ENCODE measurements at places on chromosomes 3 and 15. TPM values are rescaled to one million over a fixed set of nuclear protein-coding genes. Genes with fewer than 3 reads are reported as not detected.

GRCh38 chr15:41836073-41836472 is 2.6 kb upstream of the PLA2G4B start:
- DNase-seq, result no peak

- DNase-seq, result no peak
Observed at GRCh38 chr15:98976500-98976899, 31.1 kb downstream of the PGPEP1L start.

- no peak for DNase-seq
Observed at GRCh38 chr15:48596841-48597240, 48.7 kb downstream of the FBN1 start.

DNA sequence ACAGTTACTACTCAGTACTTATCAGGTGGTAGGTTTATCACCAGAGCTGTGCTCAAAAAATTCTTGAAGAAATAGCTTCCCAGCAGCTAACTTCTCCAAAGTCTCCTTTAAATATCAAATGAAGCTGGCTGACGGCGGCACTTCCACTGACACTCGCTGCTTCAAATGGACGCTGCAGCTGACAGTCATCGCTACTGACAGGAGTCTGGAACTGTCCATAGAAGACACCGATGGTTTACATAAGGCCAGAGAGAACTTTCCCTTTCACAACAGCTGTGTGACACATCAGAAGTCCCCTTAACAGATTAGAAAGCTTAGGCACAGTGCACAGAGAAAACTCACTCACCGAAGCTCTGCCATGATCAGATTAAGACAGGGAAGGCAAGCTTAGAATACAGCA is 270.2 kb downstream of the SHOX2 start:
- DNase-seq, result no peak

GRCh38 chr3:186596568-186597287 is 16.1 kb upstream of the AHSG start:
- DNase-seq, result no peak

DNA sequence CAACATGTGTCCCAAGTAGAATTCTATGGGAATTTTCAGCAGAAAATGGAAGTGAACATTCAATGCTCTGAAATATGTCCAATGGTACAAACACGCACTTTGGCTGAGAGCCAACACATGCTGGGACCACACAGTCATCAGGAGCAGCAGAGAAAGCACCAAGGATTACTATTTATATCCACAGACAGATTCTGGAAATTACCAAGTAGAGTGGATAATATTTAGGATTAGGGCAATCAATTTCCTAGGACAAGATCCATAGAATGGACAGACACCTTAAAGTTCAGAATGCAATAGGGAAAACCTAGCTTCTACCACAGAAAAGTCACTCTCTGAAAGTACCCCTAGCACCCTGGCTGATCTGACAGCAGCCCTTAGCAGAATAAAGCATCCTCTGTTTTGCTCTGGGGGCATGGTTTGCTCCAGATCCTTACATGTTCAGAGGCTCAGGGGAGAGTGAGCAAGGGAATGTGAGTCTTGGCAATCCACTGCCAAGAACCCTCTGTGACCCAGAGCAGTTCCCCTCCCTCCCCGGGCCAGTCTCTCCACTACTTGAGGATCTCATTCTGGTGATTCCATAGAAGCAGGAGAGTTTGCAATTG is 206.0 kb upstream of the WNT5A start:
- DNase-seq, result no peak

Gene BOC
- 5.5 TPM for total RNA-seq

GRCh38 chr15:71237456-71238188 is 122.4 kb downstream of the THSD4 start:
- DNase-seq, result peak; percentile 89

Gene FBXO40
- 228 TPM for total RNA-seq

GRCh38 chr3:131803113-131803512 is 231.7 kb downstream of the CPNE4 start:
- DNase-seq, result no peak

Gene FGF12
- total RNA-seq, result 450 TPM

- DNase-seq, result no peak
Observed at GRCh38 chr3:13665582-13666226, 116.8 kb downstream of the FBLN2 start.

DNA sequence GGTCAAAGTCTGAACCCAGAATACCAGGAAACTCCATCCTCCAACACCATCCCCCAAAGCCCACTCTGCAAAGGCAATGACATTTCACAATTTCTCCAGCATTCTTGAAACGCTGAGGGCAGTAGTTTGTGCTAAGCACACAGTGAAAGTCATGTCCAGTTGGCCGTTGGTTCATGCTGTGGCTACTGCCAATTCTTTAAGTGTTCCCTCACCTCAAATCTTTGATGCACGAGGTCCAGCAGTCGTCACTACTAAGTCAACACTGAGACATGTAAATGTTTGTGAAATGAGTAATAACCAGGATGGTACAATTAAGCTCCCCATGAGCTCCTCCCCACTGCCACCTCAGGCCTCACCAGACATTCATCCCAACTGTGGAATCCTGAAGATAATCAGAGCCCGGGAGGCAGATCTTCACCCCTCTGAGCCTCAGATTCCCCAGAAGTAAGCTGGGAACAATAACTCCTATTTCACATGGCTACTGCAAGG is 7.0 kb downstream of the SUCLG2 start:
- no peak for DNase-seq

GRCh38 chr15:64355348-64355943 is 527 bp downstream of the CSNK1G1 start:
- DNase-seq, result no peak

DNA sequence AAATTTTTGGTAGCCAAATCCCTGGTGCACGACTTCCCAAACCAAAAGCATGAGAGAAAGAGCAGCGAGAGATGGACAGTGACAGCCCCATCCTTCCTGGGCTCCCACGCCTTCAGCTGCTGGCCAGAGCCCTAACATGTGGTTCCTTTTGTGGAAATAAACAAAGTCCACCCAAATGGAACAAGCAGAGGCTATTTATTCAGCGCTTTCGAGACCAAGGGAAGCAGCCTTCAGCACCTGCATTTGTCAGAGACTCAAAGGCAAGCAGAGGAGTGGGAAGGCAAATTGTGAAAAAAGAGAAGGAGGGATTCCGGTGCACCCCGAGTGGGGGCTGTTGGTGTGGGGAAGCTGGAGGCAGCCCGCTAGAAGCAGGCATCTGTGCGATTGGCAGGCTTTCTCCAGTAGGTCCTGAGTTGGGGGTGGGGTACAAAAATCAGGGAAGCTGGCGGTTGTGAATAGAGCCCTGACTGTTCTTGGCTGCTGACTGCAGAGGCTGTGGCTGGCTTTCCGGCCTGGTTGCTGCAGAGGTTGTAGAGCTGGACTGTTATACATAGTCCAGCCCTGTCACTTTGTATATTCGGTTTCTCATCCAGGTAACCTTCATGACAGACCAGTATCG is 427.2 kb downstream of the OCA2 start:
- no peak for DNase-seq

Gene HTR3E
- not detected for total RNA-seq

- no peak for DNase-seq
Observed at GRCh38 chr15:25481208-25481859, 42.5 kb upstream of the UBE3A start.

- DNase-seq, result no peak
Observed at GRCh38 chr3:127491909-127492308, 98.6 kb downstream of the TPRA1 start.

GRCh38 chr15:35014241-35014640 is 26.2 kb upstream of the ZNF770 start:
- DNase-seq, result no peak

DNA sequence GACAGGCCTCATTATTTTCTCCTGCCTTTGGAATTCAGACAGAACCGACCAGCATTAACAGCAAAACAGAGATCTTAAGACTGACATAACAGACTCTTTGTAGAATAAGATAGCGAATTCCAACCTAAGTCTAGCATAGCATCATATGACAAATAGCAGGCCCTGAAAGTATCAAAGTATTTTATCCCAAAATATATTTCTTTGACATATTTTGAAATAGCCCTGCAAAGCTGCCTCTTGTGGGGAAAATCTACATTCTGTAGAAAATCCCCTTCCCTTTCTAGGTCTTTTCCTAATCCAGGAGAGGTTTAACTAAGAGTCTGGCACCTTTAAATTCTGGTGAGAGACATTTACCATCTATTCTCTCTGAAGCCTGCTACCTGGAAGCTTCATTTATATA is 34.4 kb upstream of the STRIT1 start:
- no peak for DNase-seq

DNA sequence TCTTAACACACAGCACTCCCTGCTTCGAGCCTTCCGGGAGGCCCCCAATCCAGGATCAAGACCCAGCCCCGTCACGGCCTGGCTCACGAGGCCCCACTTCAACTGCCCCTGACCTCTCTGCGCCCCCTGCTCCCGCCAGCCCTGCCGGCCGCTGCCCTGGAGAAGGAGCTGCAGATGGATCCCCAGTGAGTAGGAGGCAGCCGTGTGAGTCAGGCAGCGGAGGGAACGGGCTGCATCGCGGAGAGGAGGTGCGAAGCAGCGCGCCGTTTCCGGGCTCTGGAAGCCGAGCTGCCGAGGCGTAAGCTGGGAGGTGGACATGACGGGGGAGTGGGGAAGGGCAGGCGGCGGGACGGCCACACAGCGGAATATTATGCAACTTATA is 133.4 kb downstream of the TPRA1 start:
- no peak for DNase-seq

DNA sequence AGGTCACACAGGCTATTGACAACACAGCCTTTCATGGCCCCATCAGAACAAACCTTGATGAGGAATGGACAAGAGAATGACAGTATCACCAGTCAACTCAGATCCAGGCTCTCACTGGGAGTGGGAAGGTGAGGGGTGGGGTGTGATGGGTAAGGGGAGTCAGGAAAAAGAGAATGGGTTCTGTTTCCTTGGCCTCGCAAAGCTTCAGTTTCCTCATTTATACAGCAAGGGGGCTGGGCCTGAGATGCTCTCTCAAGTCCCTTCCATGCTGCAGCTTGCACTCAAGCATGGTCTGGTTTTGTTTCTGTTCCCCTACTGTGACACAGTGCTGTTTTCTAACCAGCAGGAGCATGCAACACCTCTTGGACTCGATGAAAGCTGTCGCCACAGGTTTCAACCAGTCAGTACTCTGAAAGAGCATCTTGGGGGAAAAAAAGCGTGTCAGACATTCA is 65.7 kb upstream of the IL12A start:
- DNase-seq, result no peak

DNA sequence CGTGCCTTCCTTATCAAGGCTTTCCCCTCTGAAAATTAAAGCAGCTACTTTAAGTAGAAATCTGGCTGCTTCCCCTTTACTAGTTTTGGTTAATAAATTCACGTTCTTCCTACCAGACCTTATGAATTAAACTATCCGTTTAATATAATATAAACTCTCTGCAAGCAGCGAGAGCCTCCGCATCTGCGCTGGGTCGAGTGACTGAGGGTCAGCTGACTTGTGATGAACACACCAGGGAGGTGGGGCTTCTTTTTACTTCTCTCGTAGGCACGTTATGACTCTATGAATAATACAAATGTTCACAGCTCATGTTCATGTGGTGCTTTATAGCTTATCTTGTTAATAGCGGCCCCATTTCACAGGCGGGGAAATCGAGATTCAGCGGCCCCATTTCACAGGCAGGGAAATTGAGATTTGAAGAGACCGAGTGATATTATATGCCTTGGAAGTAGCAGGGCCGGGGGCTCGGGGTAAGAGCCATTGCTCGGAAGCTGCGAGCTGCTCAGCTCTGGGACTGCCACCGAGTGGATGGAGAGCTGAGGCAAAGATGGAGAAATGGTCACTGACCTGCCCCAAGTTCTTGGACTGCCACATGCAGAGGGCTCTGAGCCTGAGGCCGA is 8.3 kb downstream of the MUC4 start:
- no peak for DNase-seq

DNA sequence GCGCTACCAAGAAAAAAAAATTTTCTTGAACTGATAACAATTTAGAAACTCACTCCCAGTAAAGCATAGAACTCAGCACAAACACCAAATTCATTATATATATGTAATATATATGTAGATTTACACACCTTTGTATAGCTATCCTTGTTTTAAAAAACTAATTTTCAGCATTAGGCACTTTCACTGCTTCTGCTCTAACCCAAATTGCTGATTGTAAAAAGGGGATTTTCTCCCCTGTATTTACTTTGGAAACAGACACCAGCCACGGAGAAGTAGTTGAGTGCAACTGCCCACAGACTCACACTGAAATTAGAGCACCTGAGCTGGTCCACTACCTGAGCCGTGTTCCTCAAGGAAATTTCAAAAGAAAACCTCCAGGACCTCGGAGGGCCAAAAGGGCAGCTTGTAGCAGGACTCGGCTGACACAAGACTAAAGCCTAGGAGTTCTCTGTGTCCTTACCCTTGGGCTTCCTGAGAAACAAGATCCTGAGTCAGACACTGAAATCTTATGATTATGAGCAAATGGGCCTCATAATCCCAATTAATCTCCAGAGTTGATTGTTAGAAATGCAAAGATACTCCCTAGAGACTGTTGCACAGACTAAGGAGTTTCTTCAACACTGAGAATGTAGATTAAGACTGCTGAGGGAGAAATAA is 106.0 kb downstream of the TNIK start:
- DNase-seq, result no peak

DNA sequence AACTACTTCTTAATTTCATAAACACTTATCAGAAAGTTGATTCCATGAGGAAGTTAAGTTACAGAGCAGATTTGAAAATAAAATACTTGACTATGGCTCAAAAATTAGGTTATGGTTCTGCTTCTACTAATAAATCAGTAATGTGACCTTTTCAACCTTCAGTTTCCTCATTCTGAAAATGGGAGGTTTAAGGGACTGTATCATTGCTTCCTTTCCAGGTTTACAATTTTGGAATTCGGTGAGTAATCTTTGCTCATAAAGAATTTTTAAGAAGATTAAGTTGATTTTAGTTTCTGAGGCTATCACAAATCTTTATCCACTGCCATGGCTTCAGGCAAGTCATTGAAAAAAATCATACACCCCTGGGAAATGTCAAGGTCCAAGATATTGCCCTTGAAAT is 1061.2 kb downstream of the DIPK2A start:
- DNase-seq, result no peak

- DNase-seq, result no peak
Observed at GRCh38 chr15:99508852-99509251, 56.9 kb upstream of the MEF2A start.

Gene CYP8B1
- total RNA-seq, result not detected

Gene KLHL40
- 0.12 TPM for total RNA-seq

DNA sequence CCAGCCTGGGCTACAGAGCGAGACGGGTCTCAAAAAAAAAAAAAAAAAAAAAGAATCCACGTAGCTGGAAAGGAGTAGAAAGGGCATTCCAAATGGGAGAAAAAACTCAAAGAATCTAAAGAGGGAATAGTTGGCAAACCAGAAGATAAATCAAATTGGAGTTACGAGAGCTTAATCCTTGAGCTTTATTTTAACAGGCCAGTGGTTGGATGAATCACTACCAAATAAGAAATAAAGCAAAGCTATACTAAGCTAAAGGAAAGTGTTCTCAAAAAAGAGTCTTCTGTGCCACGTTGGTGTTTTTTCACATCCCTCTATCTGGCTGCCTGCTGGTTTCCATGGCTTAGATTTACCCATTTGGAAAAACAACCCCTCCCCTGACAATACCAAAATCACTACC is 14.0 kb downstream of the VGLL4 start:
- no peak for DNase-seq

Data from left ventricle myocardium superior (tissue), 1 donor.